NCI-H2029 (cell line): ENCODE measurements at places on chromosomes 6 and 20.

DNA sequence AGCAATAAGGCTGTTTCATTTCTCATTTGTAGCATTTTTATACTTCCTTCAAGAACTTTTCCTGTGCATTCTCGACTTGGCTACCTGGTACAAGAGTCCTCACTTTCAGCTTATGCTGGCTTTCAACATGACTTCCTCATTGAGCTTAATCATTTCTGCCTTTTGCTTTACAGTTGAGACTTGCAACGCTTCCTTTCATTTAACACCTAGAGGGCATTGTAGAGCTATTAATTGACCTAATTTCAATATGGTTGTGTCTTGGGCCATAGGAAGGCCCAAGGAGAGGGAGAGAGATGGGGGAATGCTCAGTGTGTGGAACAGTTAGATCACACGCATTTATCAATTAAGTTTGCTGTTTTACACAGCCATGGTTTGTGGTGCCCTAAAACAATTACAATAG, 37.2 kb downstream of the SLC22A2 start:
- DNase-seq: no peak

DNA sequence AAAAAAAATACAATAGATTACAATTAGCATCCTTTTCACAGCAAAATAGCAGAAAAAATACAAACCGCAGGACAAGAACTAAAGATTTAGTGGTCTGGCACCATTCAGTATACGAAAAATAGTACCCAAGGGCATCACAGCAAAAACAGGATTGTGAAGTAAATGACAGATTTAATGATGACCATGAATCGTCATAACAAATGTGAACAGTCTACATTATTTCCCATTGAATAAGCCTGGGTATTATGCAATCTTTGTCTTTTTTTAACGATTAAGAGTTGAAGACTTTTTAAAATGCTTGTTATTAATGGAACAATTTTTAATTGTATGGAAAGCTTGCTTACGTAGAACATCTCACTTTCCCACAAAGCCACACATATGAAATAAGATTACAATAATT, 432.8 kb downstream of the PKHD1 start:
- DNase-seq: no peak

- peak; percentile 26 for DNase-seq
Observed at GRCh38 chr6:121305957-121306607, 28.2 kb downstream of the TBC1D32 start.

GRCh38 chr6:3270258-3270657, 11.5 kb downstream of the PSMG4 start:
- no peak for DNase-seq

DNA sequence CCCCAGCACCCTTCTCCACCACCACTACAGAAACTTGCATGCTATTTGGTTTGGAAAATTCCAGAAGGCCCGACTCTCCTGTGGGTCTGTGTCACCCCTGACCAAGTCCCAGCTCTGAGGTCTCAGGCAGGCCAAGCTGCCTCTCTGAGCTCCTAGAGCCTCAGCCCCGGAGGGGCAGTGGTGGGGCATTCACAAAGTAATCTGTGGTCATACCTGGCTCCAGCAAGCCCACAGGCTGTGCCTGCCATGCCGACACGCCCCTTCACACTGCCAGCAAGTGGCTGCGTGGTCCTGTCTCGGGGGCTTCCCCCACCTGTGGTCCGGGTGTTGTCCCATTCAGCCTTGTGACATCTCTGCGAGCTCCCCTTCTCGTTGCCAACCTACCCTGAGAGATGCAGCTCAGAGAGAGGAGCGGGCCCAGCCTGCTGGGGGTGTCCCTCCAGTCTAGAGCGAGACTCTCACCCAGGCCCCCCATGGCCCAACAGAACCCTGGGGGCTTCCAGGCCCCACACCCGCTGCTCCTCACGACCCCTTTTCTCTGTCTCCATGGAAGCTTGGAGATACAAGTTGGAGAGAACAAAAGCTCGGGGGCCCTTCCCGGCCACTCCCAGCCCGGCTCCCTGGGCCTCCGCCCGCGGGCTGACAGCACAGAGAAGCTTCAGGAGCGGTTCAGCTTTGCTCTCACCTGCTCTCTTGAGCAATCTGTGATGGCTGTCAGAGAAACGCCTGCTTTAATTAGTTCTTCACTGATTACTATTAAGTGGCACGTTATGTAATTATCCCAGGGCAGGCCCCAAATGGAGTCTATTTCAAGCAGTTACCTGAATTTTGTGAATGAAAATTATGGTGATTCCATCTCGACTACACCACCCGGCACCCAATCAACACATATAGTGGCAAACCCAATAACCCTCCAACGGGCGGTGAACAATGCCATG, 147.7 kb upstream of the PHACTR3 start:
- DNase-seq: no peak

DNA sequence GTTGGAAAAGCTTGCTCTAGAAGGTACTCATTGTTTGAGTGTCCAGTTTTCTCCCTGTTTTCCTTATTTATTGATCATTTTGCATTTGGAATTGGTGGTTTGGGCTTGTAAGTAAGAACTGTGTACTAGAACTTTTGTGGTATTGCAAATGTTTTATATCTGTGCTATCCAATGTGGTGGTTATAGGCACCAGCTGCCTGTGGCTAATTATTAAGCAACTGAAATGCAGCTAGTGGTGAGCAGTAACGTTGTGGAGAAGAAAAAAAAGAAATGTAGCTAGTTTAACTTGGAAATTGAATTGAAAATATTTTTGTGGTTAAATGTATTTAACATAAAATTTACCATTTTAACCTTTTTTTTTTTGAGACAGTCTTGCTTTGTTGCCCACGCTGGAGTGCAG, 50.7 kb upstream of the MAPK13 start:
- no peak for DNase-seq

GRCh38 chr20:40232756-40233155, 456.3 kb downstream of the MAFB start:
- no peak for DNase-seq

GRCh38 chr6:89944826-89945407, 50.6 kb downstream of the GJA10 start:
- peak; percentile 3 for DNase-seq
